ENCODE measurements at places on chromosomes 2 and 18. TPM values are rescaled to one million over a fixed set of nuclear protein-coding genes. Genes with fewer than 3 reads are reported as not detected.
A peak's percentile ranks its signal among the peaks of the same experiment; 100 is the strongest.

DNA sequence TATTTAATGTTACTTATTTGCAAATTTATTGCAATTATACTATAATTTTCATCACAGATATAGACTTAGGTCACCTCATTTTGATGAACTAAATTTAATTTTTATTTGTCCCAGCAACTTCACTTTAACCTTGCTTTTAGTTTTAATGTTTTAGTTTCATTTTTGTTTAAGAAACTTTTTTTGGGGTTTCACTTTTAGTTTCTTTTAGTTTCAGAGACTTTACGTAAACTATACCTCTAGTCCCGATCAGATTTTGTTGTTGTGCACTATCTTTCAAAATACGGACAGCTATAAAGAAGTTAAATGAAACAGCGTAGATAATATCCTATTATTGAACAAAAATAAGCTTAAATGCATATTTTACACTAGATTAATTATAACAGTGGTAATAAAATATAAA, 460.5 kb downstream of the ERBB4 start:
- no peak for DNase-seq

DNA sequence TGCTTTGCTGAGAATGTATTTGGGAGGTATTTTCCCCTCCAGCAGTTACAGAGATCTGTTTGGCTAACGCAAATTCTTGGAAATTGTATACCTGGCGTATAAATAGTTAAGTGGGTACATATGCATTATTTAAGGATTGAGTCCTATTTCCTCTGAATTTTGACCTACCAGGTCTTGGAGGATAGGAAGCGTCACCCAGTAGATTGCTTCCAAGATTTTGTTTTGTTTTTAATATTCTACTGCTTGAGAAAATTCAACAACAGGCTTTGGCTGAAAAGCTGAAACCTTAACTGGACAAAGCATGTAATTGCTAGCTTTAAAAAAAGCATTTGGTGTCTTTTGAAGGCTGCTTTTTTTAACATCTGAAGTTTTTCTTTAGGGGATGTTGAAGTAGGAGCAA, 150.1 kb downstream of the WDSUB1 start:
- no peak for DNase-seq

DNA sequence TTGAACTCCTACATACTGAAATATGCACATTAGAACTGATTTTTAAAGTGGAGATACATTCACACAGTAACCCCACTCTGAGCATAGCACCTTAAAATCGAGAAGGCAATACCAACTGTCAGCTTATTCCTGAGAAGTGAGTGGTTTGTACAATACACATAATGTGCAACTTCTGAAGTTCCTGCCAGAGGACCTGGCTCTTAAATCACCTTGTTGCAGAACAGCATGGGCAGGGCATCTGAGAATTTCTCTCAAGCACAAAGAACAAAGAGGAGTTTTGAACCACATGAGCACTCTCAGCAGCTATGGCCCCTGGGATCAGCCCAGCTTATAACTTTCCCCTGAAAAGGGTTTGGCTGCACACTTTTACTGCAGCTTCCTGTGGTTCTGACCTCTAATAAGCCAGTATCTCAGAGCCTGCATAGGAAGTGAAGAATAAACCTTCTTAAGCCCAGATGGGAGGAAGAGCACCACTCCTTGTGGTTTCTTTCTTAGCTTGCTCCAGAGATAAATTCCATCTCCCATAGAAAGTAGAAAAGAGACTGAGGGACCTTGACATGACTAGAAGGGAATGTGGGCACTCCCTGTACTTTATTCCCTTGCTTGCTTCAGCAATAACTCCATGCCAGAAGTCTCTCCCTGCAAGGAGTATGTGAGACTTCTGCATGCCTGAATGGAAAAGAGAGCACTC, 862.3 kb downstream of the SUCLG1 start:
- DNase-seq, result no peak

GRCh38 chr18:23453680-23454058, 582 bp downstream of the RIOK3 start:
- DNase-seq, result peak; percentile 17

- no peak for DNase-seq
Measured at GRCh38 chr2:203826704-203827103, 40.9 kb upstream of the CTLA4 start.

GRCh38 chr2:85179541-85179940, 46.3 kb downstream of the TCF7L1 start:
- DNase-seq, result no peak

DNA sequence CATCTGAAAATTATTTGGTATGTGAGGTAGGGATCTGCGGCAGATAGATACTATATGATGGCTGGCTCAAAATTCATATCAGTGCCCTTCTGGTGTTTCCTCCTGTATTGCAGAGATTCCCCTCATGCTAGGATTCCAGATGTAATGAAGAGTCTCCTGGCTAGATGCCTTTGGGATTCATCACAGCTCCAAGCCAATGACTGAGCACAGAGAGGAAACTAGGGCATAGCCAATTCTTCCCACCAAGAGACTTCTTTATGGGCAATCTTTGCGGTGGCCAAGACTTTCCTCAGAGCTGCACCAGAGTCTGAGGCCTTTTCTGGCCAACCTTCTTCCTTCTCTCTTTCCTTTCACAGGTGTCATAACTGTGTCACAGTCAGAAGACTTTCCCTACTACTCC, 25.5 kb upstream of the CIB4 start:
- no peak for DNase-seq

DNA sequence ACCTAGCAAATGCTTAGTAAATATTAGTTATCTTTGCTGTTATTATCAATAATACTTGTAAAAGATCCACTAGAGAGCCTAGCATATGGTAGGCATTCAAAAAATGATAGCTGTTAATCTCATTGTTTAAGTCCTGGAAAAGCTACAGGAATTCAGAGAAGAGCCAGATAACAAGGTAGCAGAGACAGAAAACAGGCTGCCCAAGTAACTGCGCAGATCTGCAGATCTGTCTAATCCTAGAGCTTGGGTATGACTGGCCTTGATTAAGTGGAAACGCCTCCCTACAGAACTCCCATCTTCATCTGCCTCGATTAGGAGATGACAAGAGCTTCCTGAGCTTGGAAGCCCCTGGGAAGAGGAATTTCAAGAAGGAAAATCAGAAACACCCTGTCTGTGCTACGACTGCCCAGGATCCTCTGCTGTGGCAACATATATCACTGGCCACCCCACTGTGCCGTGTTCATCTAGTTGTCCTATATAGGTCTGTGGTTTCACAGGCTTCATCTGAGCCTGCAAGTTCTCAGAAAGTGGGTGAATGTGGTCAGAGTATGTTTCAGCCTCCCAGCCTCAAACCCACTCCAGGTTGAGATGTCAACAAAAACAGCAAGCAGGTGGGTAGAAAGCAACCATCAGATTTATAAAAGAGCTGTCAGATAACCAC, 151.5 kb upstream of the PKDCC start:
- no peak for DNase-seq

- DNase-seq, result no peak
Measured at GRCh38 chr2:43701111-43701510, 24.9 kb upstream of the C1GALT1C1L start.

GRCh38 chr18:6286585-6286984, 128.1 kb downstream of the L3MBTL4 start:
- no peak for DNase-seq

DNA sequence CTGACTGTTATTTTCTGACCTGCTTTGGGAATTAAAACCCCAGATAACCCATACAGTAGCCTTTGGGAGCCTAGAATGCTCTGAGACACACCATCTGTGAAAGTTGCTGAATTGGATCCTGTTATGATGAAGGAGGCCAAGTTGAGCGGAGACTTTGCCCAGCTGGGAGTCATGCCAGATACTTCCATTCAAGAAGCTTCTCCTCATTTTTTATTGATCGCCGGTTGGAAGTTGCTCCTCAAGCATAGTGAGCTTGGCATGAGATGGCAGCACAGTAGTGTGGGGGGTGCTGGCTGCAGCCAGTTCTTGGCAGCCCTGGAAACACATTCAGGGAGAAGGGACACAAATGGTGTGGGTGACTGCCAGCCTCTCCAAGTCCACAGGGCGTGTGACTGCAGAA, 270.7 kb upstream of the NRP2 start:
- no peak for DNase-seq

- DNase-seq, result no peak
Measured at GRCh38 chr2:54949431-54949830, 100.8 kb downstream of the RTN4 start.

DNA sequence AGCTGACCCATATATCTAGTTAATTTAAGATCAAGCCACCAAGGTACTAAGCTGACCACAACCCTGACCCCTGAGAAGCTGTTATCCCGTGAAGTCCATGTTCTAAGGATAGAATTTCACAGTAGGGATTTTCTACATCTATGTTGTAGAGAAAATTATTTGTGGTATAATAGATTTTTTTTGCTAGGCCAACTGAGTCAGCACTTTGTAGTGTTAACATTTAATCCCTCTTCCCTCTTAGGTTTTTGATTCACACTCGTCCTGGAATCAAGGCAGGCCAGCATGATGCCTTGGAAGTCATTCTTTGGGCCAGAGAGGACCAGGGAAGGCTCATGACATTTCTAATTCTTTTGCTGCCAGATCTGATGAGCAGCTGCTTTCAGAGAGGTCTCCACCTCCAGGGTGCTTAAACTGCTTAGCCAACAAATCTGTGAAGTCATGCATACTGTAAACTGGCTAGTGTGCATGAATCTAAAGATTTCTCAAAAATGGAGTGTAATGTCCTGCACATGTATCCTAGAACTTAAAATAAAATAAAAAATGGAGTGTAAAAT, 102.5 kb downstream of the RBM43 start:
- DNase-seq, result no peak

GRCh38 chr2:237695201-237695780, 67.9 kb downstream of the LRRFIP1 start:
- peak; percentile 96 for DNase-seq

DNA sequence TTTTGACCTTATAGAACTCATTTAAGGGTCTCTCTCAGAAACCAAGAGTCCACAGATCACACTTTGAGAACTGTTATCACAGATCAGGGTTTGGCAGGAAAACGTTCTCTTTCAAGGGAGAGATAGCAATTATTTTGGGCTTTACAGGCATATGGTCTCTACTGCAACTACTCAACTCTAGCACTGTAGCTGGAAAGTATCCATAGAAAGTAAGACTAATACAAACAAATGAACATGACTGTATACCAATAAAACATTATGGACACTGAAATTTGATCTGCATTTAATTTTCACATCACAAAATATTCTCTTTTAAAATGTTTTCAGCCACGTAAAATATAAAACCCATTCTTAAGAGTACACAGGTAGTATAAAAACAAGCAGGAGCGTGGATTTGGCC, 100.5 kb downstream of the TRIP12 start:
- no peak for DNase-seq

- DNase-seq, result no peak
Measured at GRCh38 chr2:207200136-207200535, 34.4 kb upstream of the KLF7 start.

GRCh38 chr2:240966457-240966905, 31.9 kb upstream of the SNED1 start:
- DNase-seq, result no peak

DNA sequence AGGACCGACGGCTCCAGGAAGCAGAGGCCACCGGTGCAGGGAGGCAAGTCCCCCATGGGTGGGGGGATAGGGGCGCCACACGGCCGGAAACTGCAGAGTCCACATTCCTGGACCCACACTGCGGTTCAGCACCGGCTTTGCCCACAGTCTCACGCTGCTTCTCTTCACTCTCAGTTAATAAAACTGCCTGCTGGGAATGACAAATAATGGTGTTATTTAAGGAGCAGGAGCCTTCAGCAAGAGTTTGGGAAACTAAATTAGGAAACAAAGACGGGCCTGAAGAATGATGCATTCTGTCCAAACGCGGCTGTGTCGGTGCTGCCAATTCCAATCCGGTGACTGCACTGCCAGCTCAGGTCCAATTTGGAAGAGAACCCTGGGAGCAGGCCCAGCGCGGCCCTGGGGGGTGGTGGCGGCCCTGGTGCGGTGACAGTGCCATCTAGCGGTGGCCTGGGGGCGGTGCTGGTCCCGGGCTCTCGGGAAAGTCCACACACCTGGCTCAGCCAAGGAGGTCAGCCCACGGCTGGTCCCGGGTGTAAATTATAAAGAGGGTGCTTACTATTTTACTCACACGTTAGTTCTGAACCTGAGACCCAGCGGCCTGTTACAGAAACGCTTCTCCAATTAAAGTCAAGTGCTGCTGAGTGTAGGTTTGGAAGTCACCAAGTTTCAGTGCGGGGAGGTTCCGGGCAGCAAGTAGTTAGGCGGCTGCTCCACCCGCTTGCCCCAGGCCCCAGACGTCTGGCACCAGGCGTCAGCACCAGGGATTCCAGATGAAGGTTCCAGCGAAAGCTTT, 73.1 kb upstream of the PXDN start:
- DNase-seq, result peak; percentile 70

DNA sequence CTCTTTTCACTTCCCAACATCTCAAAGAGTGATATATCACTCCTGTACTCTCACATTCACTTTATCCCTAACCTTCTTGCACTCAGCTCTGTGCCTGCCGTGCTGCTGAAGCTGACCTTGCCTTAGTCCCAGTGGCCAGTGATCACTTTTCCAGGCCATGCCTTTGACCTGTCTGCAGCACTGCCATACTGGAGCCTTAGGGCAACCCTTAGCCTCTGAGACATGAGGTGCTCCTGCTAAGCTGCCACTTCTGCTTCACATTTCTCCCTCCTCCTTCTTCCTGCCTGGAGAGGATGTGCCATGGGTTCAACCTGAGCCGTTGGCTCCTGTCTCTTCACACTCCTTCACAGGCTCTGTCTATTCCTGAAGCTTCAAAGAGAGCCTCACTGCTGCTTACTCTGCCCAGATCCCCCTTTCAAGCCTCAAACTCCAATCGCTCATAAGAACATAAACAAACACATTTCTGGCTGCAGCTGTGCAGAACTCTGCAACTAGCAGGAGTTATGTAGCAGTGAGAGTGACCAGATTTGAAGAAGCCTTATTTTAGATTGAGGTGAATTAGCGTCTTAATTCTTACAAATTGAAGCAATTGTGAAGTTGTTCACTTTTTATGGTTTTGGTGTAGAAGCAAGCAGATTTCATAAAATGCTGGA, 716.2 kb upstream of the FANCL start:
- DNase-seq, result no peak

DNA sequence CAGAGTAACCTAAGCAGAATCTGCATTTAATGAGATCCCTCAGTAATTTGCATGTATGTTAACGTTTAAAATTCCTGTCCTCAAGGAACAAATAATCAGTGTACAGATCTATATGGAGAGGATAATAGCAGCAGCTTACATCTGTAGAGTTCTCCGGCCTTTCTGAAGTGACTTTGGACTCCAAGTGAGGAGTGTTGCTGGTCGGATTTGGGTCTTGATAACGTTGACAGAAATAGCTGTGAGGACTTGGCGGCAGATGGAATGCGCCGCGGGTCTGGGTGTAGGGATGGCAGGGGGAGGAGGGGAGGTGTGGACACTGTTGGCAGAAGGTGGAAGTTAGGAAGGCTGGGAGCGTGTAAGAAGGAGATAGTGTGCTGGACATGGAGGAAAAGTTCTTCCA, 170.9 kb upstream of the GATA6 start:
- DNase-seq, result no peak

Gene AGXT
- not detected for total RNA-seq

Gene KCNG3
- 1.5 TPM for total RNA-seq

Gene CCDC142
- 12.7 TPM for total RNA-seq

All from HT1080 (cell line).